ENCODE measurements at places on chromosomes 3 and 15.

GRCh38 chr15:99564221-99565048, 1.3 kb upstream of the MEF2A start:
- peak; percentile 36 for DNase-seq

DNA sequence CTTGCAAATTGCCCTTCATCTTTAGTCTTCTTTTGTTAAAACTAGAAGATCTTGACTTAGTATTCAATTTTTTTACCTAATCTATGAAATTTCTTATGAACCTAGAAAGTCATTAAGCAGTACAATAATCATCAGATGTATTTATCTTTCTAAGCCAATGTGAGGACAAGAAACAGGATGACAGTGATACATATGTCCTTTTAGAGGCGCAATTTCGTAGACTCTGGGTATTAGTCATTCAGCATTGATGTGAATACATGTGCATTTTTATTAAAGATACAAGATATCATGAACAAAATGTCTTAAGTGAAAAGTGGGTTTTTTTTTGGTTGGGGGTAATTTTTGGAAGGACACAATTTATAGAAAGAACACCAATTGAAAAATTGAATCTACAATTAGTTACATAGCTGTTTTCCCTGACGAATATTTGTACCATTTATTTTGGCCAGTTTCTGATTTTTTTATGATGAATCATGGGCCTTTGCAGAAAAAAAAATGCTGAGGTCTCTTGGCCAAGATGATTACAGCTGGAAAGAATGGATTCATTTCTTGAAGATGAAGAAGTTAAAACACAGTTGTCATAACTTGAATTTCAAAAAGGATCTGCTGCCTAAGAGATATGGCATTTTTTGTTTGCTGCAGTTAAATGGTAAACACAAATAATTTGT, 48.9 kb upstream of the AGTR1 start:
- DNase-seq: peak; percentile 74

- DNase-seq: no peak
Observed at GRCh38 chr3:3586843-3587646, 212.2 kb upstream of the LRRN1 start.

GRCh38 chr3:111810909-111811308, 48.2 kb upstream of the PHLDB2 start:
- DNase-seq: peak; percentile 79

DNA sequence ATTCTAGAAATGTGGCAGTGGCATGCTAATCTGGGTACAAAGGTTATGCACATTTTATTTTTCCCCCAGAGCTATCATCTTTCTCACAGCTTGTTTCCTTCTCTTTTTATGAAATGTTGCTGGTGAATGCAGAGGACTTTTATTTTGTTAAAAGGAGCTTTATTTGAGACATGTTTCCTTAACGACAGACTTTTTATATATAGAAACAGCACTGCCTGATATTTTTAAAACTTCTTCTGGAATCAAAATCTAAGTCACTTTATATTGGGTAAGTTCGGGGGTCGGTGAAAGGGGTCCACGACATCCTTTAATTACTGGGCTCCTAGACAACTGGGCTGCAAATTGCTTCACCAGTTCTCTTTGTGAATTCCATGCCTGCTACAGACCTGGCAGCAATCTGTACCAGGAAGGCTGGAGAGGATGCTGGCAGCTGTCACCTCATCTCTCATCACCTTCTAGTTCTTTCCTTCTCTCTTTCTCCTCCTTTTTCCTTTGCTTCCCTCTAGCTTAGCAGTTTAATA, 464.7 kb downstream of the PDCD6IP start:
- DNase-seq: no peak

DNA sequence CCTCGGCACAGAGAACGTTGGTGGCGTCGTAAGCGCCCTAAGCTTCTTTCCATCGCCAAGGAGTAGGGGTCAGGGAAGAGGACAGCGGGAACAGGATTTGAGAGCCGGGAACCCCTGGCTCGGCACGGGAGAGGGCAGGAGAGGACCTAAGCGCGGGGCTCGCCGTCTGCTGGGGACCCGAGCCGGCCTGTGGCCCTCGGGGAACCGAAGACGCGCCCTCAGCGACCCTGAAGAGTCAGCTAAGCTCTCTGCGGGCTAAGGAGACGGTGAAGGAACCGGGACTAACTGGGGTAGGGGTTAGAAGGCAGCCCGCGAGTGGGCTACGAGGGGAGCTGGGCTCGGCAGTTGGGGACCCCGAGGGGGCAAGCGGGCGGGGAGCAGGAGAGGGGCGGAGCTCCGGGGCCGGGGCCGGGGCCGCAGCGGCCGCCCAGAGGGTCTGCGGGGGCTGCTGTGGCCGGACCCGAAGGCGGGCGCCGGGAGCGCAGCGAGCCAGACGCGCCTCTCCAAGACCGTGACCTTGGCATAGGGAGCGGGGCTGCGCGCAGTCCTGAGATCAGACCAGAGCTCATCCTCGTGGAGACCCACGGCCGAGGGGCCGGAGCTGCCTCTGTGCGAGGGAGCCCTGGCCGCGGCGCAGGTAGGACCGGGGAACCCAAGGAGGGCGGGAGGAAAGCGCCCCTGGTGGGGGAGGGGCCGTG, 574 bp downstream of the CASR start:
- no peak for DNase-seq

- DNase-seq: no peak
Observed at GRCh38 chr3:140896997-140897396, 44.6 kb upstream of the SLC25A36 start.

DNA sequence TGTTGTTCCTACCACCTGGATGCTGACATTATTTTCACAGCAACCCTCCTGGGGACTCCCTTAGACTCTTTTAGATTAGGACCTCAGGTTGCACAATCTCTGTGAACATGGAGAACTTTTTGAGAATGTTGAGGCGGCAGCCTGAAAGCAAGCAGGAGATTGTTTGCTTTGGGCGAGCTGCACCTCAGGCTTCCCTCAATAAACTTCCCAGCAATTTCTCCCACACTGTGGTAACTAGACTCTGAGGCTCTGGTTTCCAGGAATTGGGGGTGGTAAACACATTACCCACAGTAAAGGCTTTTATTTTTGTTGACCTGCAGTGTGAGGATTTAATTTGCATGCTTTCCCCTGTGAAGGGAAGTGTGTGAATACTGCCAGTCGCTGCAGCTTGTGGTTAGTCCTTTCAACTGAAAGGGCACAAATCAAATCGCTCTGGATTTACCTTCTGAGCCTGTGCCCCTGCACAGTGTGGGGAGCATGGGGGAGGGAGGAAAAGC, 35.2 kb upstream of the SIAH2 start:
- DNase-seq: no peak

DNA sequence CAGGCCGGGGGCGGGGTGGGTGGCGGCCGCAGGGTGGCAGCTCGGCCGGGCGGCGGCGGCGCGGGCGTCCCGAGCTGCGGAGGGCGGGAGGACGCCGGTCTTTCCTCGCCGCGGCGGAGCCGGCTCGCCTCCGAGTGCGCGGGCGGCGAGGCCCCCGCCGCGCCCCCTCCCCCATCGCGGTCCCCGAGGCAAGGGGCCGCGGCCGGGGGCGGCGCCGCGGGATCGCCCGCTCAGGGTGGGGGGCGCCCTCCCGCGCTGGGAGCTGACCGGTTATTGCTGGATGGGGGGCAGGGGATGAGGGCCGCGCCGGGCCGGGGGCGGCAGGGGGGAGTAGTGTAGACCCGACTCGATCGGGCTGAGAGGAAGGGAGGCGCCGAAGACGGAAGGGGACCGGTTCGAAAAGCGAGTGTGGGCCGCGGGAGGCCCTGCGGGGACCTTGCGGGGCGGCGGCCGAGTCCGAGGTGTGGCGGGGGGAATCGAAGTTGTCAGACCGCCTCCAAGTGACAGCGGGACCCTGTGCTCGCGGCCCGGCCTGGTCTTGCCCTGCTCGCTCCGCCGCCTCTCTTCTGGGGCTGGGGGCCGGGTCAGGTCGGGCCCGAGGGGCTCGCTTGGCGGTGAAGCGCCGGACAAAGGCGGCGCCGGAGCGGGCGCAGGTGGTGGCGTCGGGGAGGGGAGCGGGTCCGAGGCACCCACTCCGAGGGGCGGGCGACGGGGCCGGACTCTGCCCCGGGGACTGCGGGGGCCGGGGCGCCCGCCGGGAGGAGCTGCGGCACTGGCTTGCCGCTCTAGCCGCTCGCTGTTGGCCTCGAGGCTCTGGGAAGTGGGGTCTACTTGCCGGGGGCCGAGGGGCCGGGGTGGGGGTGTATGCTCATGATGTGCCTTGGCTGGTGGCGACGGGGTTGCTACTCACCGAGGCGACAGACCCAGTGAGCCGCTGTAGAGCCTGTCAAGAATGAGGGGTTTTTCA, 1.1 kb downstream of the BAHD1 start:
- DNase-seq: no peak

- no peak for DNase-seq
Observed at GRCh38 chr3:9820946-9821345, 10.9 kb downstream of the TTLL3 start.

GRCh38 chr3:20912406-20912805, 726.4 kb upstream of the SGO1 start:
- peak; percentile 61 for DNase-seq

GRCh38 chr3:50157827-50158529, 2.9 kb downstream of the SEMA3F start:
- DNase-seq: peak; percentile 37

DNA sequence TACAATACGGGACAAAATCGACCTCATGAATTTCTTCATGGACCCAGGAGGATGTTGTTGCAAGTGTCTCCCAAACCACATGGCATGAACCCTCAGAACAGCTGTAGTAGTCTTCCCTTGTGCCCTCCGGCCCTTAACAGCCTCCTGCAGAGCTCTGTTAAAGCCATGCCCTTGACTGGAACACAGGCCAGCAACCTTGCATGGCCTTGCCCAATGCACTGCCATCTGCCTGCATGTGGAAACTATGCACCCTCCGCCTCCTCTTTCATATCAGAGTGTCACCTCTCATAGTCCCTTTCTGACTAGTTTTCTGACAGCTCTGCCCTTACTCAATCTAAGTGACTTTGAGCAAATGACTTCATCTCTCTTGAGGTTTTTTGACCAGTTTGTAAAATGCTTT, 39.4 kb upstream of the TRIM71 start:
- no peak for DNase-seq

- no peak for DNase-seq
Observed at GRCh38 chr3:167409611-167410010, 29.5 kb upstream of the ZBBX start.

- peak; percentile 20 for DNase-seq
Observed at GRCh38 chr3:25831578-25831977, 41.7 kb downstream of the OXSM start.

DNA sequence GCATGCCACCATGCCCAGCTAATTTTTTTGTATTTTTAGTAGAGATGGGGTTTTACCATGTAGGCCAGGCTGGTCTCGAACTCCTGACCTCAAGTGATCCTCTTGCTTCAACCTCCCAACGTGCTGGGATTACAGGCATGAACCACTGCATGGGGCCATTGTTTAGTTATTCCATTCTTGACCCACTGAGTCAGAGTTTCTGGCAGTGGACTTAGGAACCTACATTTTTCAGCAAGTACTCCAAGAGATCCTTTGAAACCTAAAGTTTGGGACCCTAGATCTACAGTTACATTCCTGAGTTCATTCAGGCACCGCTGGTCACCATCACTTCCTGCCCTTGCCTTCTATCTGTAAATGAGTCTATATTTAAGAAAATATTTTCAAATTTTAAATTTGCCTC, 1.4 kb upstream of the TNFSF10 start:
- DNase-seq: peak; percentile 39

DNA sequence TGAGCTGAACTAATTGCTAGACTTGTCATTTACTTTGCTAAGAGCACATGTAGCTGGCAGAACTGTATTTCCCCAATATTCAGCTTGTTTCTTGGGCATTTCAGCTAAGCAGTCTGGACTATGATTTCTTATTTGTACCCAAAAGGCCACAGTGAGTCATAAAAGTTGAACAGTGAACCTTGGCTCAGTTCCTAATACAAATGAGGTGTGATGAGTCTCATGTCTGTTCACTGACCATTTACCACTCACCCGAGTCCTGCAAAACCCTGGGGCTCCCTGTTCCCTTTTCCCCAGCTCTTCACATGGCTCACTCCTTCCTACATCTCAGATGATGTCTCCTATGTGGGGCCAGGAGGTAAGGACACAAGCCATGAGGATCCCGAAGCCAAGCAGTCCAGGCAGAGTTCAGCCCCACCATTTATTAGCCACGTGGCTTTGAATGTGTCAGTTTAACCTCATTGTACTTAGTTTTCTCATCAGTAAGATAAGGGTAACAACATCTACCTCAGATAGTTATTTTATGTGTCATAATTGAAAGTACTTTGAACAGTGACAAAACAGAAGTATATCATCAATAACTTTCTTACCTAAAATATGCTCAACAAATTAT, 239.3 kb downstream of the IL5RA start:
- no peak for DNase-seq

DNA sequence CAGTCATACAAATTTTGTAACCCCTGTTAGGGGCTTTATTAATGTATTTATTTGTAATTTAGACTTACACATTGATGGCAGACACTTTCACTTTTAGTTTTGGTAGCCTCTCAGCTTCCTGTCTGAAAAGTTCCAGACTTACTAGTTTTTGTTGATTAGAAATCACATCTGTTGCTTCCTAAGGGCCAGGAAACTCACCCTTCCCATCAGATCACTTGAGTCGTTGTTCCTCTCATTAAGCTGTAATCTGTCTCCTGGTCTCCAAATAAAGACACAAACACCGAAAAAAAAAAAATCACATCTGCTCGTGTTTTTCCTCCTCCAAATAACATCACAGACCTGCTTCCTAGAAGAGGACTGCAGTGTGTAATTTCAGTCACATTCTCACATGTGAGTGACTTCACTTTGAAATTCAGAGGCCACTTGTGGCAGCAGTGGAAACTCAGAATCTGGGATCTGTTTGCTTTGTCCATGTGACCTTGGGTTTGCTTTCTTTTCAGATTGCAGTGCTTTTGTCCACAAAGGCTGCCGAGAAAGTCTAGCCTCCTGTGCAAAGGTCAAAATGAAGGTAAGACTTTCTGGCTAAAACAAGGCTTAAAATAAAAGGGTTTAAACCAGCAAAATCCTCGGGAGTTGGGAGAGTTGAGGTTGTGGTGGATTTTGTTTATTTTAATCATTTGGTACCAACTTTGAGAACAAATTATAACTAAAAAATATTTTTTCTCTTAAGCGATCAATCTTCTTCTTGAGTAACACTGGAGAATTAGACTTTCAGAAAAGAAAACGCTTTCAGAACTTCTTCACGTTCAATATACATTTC, 87.0 kb downstream of the KLHL25 start:
- DNase-seq: peak; percentile 48

- no peak for DNase-seq
Observed at GRCh38 chr3:133136114-133137041, 98.2 kb downstream of the TMEM108 start.
